ENCODE measurements at places on chromosomes 2 and 18.
A peak's percentile ranks its signal among the peaks of the same experiment; 100 is the strongest.

DNA sequence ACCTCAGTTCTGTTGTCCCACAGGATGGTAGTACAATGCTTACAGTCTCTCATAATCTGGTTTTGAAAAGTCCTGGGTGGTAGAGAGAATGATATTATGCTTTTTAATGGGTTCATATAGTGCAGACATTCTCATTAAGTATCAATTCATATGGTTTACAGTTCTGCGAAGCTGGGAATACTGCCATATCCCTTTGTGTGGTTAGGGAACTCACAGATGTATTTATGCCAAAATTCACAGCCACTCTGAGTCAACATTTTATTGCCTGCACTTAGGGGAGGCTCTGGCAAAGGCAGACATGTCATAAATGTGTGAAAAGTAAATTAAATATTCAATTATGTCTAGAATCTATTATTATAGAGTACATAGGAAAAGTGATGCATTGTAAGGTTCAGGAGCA lies 808.2 kb downstream of the SUCLG1 start:
- DNase-seq = no peak

- DNase-seq = no peak
Measured at GRCh38 chr2:119638685-119639554, 40.1 kb upstream of the TMEM177 start.

DNA sequence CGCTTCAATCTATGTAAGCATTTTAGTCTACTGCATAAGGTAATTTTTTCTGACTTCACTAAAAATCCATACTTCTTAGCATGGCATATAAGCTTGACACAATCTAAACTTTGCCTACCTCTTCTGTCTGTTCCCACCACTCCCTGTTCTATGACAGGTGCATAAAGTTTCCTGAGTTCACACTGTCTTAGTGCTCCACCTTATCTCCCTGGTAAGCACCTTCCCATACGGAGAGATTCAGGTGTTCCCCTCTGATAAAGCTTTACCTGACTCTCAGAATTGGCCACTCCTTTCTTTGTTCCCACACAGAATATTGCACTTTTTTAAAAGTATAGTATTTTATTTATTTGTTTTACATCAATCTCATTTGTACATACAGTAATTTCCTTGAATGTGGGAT lies 16.8 kb upstream of the ITGA4 start:
- no peak for DNase-seq

DNA sequence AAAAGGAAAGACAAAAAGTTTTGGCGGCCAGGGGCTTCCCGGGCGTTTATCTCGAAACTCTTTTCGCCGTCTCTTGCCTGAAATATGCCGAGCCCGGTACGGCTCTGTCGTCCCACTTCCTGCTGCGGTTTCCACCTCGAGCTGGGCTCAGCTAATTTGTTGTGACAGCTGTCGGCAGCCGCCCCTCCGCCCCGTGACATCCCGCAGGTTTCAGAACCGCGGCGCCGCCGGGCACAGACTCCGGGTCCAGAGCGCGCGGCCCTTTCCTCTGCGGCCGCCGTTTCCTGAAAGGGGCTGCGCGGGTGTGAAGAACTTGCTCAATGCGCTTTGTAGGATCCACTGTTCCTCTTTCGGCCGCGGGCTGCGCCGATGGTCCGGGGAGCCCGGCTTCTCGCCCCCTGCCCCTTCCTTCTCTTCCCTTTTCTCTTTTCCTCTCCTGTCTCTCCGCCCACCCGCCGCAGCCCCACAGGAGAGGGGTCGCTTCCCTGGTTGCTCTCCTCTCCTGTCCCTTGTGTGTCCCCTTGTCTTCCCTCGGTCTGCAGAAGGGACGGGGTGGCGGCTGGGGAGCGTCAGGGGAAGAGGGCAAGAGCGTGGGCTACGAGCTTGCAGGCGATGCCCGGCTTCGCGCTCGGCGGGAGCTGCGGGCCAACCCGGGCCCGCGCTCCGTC lies 648 bp downstream of the ARID5A start:
- peak; percentile 84 for DNase-seq

GRCh38 chr2:157903626-157904025 lies 27.5 kb upstream of the ACVR1 start:
- no peak for DNase-seq

DNA sequence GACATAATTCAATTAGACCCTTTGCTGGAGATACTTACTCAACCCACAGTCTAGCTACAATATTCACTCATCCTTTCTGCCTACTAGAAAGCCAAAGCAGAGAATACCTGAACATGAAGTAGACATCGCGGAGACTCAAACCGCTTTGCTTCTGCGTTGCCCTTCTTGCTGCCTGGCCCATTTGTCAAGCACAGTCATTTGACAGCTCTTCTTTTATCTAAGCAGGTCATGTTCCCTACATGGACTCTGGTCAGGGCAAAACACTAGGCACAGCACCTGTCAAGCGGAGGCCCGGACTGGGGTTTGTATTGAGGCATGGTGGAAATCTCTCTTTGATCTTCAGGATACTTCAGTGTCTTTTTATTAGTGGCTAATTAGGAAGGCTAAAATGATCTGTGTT lies 89.7 kb downstream of the FARSB start:
- no peak for DNase-seq

DNA sequence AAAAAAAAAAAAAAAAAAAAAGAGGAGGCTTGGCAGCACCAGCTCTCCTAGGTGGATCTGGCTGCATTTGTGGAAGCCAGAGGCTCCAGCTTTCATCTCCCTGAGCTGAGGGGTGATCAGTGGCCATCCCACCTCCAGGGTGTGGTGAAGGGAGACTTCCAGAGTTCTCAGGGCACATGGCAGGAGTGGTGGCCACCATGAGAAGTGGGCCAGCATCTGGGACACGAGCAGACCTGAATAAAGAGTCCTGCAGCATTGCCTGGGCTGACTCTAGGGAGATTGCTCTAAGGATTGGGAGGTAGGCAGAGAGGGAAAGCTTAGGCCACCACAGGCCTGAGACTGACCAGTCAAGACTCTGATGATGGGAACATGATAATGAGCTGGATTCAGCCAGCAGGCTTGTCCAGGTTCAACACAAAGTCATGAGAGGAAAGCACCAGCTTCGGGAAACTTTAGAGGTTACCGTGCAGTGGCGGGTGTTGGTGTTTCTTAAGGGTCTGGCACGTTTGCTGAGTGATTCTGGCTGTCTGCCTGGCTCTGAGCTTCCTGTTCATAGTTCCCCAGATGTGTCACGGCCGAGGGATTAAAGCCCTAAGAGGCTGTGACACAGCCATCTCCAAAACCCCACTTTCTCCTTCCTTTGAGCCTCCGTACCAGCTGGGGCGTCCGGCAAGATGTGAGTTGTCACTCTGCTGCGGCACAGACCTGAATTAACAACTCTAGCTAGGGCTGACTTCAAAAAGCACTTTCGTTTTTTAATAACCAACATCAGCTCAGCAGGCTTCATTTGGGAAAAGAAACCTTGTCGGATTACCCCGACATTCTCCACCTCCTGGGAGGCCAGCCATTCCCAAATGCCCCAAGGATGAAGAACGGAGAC lies 38.3 kb upstream of the IL1R1 start:
- peak; percentile 23 for DNase-seq

GRCh38 chr2:189854187-189854586 lies 69.9 kb downstream of the PMS1 start:
- DNase-seq = no peak

GRCh38 chr2:221304916-221305315 lies 267.2 kb downstream of the EPHA4 start:
- no peak for DNase-seq

DNA sequence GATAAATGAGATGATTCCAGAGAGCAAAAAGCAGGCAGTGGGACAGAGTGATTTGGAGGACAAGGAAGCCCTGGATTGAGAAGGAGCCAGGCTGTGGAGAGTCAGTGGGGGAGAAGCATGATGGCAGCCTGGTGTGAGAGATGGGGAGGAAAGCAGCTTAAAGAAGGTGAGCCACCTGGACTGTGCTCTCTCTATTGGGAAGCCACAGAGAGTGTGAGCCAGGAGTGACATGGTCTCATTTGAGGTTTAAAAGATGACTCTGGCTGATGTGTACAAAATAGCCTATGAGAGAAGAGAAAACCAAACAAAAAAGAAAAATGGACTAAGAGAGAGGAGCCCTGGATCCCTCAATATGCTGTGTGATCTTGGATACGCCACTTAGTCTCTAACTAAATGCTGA lies 12.9 kb upstream of the EPAS1 start:
- DNase-seq = no peak

GRCh38 chr2:94982675-94983074 lies 42.8 kb upstream of the MAL start:
- no peak for DNase-seq

DNA sequence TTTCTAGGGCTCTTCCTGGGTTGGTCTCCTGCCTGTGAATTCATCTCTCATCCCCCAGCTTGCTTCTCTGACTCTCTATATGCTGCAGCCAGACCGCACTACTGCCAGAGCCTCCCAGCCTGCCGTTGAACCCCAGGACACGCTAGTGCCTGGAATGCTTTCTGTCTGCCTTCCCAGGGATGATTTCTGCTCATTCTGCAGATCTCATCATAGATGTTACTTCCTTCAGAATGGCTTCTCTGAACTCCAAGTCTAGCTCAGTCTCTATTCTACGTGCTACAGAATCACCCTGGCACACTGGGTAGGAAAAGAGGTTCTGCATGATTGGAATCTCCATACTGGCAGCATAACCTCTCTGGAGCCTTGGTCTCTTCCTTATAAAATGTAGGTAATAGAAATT lies 94.8 kb upstream of the RAB12 start:
- DNase-seq = no peak

DNA sequence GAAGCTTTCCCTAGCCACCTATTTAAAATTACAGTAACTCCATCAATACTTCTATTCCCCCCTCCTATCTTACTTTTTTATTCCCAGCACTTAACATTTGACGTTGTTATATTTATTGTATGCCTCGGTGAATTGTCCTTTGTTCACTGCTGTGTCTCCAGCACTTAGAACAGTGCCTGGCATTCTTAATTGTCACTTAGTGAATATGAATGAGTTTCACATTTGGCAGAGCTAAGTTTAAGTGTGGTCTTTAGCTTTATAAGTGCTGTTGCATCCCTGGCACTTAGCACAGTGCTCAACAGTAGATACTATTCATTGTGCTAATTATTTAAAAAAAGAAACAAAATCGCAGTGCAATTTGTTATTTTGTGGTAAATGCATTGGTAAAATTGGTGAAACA lies 1.7 kb downstream of the RMP24 start:
- DNase-seq = no peak

DNA sequence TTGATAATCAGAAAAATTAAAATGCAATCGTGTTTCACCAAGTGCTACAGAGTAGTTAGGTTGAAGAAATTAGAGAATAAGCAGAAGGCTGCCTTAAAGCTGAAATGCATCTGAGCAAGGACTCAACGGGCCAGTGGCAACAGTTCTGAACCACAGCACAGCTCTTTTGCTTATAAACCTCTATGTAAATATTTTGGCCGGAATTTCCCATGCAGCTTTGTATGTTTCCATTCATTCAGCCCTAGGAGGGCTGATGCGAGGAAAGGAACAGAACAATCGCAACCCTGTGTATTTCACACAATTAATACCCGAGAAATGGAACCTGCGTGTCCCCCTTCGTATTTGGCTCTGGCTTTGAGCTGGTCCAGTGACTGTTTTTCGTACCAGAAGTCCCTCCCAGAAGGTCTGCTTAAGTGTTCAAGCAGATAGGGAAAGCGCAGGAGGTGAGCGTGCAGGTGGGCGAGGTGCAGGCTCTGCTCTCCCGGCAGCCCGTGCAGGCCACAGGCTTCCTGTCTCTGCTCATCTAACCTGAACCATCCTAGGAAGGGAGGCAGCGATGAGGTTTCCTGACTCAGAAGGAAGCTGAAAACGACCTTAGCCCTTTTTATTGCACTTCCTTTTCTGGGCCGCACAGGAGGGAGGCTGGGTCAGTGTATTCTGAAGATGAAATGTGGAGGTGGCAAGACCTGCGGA lies 67.3 kb downstream of the ASB1 start:
- DNase-seq = peak; percentile 4

GRCh38 chr2:122755281-122755780 lies 999.9 kb downstream of the TSN start:
- no peak for DNase-seq

GRCh38 chr18:31774477-31774785 lies 13.8 kb upstream of the SLC25A52 start:
- no peak for DNase-seq

DNA sequence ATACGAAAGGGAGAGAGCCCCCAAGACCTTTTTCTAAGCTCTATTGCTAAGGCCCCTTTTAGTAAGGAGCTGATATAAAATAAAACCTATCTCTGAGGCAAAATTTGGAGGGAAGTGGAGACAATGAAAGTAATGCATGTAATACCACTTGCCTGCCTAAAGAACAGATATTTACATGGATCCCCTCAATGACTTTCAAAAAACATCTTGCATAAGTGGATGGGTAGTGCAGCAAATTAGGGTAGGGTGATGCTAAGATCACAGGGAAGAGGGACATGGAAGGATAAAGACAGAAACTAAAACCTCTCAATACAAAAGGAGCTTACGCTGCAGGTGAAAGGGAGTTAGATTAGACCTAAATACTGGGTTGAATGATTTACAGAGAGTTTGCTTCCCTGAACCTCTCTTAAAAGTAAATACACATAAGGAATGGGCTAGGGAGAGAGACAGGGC lies 1.1 kb downstream of the ZNF513 start:
- DNase-seq = no peak

- DNase-seq = no peak
Measured at GRCh38 chr2:26528836-26529235, 50.9 kb upstream of the OTOF start.

GRCh38 chr2:240957656-240958365 lies 40.6 kb upstream of the SNED1 start:
- DNase-seq = no peak

- no peak for DNase-seq
Measured at GRCh38 chr18:13288509-13289133, 70.1 kb downstream of the LDLRAD4 start.

GRCh38 chr2:241218131-241219029 lies 29.9 kb downstream of the ANO7 start:
- peak; percentile 22 for DNase-seq

- DNase-seq = no peak
Measured at GRCh38 chr2:218516614-218517013, 51.5 kb downstream of the USP37 start.

DNA sequence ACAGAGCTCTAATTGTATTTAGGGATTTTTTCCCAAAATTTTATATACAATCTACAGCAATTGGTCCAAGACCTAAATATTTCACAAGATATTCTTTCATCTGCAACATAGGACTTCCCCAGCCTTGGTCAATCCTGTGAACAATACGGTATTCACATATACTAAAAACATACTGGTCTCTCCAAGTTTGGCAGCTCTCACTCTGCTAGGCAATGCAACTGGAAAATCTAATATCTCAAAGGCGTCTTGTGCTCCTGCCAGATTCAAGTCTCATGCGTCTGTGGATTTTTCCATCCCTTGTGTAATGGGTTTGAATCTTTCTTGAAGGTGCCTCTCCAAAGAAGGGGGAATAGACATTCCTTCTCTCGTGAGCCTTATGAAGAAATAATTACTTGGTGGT lies 27.4 kb upstream of the MBOAT2 start:
- no peak for DNase-seq

DNA sequence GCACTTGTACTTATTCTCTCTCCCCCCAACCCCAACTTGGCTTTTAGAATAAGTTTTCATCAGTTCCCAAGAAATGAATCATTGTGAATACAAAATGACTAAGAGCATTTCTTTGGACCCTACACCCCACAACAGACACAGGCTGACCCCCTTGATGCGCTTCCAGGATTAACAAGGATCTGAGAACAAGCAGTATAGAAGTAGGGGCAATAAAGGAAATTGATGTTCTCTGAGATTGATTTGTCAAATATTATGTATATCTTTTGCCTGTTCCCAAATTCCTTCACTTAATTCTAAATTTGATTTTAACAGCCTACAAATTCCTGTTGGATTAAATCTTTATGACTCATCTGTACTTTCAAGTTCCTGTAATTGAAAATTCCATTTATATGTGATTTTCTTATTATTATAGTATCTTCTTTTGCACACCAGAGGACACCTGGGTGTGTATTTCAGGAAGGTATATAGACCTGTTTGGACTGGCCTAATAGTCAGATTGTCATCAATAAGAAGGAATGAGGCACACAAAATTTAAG lies 10.2 kb upstream of the PTPN4 start:
- no peak for DNase-seq

Measured in activated effector memory CD4-positive, alpha-beta T cell treated with Interleukin-2 at 50 U/mL for 16 hours (primary cell).